Naive thymus-derived CD8-positive, alpha-beta T cell (primary cell): ENCODE measurements at places on chromosomes 6 and 20.
A peak's percentile ranks its signal among the peaks of the same experiment; 100 is the strongest.

DNA sequence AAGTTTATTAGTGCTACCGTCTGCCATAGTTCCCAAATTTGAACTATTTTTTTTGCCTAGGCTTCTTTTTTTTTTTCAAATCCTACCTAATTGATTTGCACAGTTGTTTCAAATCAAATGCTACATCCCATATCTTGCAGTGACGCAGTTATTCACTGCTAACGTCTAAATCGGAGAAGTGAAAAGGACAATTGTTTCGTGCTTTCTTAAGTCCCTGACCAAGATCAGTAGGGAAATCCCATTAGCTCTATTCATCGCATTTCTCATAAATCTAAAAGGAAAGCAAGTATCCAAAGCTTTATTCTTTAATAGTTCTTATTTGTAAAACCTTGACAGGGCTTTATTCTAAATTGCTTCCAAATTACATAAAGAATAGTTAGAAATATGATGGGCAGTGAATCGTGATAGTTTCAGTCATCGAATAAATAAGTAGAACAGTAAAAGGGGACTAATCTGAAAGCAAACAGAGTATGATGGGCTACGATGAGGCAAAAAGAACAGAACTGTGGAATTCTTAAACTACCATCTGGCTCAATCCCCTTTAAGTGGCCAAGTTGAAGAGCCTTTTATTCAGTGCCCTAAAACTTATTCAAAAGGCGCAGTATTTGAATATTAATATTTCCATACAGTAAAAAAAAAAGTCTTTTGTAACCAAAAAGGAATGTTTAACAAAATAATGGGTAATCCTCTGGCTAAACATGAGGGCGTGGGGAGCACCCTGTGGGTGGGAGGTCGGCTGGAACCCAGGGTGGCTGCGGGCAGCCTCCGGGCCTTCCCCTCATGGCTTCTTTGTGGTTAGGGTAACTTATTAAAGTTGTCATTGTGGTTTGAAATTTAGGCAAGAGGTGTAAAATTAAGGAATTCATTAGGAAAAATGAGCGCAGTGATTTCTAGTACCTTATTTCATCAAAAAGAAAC is 3.0 kb upstream of the ARID1B start:
- no peak overlapping the region for H3K4me3 ChIP-seq
- H3K4me1 ChIP-seq = peaks cover 18% of the 10 kb centered on the region
- DNase-seq = no peak
- H3K27me3 ChIP-seq = no peaks in the 10 kb centered on the region

- peaks cover 29% of the 10 kb centered on the region for H3K4me1 ChIP-seq
- H3K36me3 ChIP-seq = no peaks in the 10 kb centered on the region
- peak within 1 kb of the TSS; percentile 88 for H3K4me3 ChIP-seq
- no peak within 1 kb of the TSS for H3K27ac ChIP-seq
- H3K27me3 ChIP-seq = peaks cover 45% of the 10 kb centered on the region
- no peak for DNase-seq
These were observed at the start of gene RGS17 for GRCh38 chr6:153131037-153131981. TSS of gene RGS17 (minus strand) at chr6:153131282. CDS start at chr6:153044018, 87,264 bp downstream.

DNA sequence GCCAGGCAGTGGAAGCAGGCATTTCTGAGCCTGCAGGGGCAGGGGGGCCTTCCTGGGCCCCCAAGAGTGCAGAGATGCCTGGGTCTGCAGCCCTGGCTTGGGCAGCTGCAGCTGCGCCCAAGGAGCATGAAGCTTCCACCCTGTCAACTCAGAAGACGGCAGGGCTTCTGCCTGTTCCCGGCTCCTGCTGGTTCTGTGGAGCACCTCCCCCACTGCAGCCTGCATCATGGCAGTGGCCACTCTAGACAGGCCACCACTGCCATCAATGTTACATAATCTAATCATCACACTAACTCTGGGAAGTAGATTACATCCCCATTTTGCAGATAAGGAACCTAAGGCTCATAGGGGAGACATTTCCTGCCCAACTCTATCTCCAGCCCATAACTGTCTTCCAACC is 21.1 kb upstream of the TOP1 start:
- no peak for DNase-seq
- no peak overlapping the region for H3K4me3 ChIP-seq
- peaks cover 25% of the 10 kb centered on the region for H3K4me1 ChIP-seq
- H3K27ac ChIP-seq = no peak overlapping the region
- no peaks in the 10 kb centered on the region for H3K36me3 ChIP-seq
- no peaks in the 10 kb centered on the region for H3K27me3 ChIP-seq

DNA sequence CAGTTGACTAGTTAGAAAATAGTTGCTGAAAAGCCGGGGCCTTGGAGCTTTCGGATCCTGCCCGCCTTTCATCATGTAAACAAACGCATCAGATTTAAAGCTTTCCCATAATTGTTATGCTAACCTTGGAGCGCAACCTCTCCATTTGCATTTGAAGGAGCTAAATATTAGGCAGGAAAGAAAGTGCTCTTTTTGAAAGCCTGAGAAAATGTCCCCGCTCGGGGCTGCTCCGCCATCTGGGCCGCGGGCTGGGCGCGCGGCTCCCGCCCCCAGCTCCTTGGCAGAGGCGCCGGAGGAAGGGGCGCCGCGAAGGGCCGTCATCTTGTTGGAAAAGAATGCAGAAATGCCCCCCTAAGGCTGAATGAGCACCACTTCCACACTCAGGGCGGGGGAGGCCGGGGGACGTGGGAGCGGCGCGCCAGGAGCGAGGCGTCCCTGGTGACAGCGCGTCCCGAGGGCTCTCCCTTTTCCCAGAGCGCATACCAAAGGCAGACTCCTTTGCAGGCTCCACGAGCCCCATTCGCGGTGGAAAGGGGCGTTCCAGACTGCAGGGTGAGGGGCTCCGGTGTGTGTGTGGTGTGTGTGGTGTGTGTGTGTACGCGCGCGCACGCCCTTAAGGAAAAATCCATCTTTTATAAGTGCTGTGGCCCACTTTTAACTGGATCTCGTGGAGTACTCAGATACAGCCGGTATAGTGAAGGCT is 145.6 kb upstream of the ID4 start:
- no peaks in the 10 kb centered on the region for H3K36me3 ChIP-seq
- H3K4me1 ChIP-seq = no peaks in the 10 kb centered on the region
- no peak overlapping the region for H3K27ac ChIP-seq

GRCh38 chr20:13777171-13777601 is 7.5 kb downstream of the ESF1 start:
- DNase-seq = no peak
- peaks cover 16% of the 10 kb centered on the region for H3K4me1 ChIP-seq
- H3K27me3 ChIP-seq = no peaks in the 10 kb centered on the region
- H3K4me3 ChIP-seq = no peak overlapping the region

- DNase-seq = no peak
- H3K27ac ChIP-seq = peak overlapping the region; percentile 91
- peak overlapping the region; percentile 73 for H3K4me3 ChIP-seq
- no peaks in the 10 kb centered on the region for H3K27me3 ChIP-seq
- H3K4me1 ChIP-seq = peaks cover 45% of the 10 kb centered on the region
These were observed 677 bp upstream of the ZBTB24 start for GRCh38 chr6:109483735-109484057.

DNA sequence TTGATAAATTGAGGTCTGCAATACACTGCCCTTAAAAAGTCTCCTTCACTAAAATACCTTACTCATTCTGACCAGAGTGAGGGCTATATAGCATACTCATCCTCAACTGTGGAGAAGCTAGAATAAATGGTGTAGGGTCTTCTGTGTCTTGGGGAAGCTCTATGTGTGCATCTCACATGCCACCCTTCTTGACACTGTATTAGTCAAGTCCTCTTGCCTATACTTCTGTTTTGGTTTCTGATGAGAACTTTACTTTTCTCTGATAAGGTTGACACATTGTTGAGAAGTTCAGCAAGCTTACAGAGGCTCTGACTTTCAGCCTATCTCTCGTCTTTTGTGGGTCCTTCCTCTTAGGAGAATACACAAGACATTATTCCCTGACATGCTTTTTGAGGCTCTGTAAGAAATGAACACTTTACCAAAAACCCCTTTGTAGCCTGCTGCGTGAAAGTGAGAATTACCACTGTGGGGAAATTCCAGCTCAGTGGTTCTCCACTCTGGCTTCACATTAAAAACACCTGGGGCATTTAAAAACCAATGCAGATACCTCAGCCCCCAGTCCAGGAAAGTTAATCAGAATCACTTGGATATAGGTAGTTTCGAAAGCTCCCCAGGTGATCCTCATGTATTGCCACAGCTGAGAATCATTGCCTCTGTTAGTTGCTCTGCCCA is 372.1 kb upstream of the HS3ST5 start:
- no peak for DNase-seq
- H3K27me3 ChIP-seq = no peaks in the 10 kb centered on the region
- no peak overlapping the region for H3K4me3 ChIP-seq

- no peaks in the 10 kb centered on the region for H3K36me3 ChIP-seq
- peak overlapping the region; percentile 13 for H3K27ac ChIP-seq
- no peak overlapping the region for H3K4me3 ChIP-seq
- H3K27me3 ChIP-seq = peaks cover 13% of the 10 kb centered on the region
- peaks cover 40% of the 10 kb centered on the region for H3K4me1 ChIP-seq
- DNase-seq = no peak
These were observed 19.7 kb upstream of the GTSF1L start for GRCh38 chr20:43746344-43747137.

- no peaks in the 10 kb centered on the region for H3K36me3 ChIP-seq
- no peaks in the 10 kb centered on the region for H3K27me3 ChIP-seq
- H3K27ac ChIP-seq = no peak overlapping the region
- DNase-seq = no peak
- H3K4me3 ChIP-seq = no peak overlapping the region
These were observed 15.3 kb downstream of the SPDEF start for GRCh38 chr6:34540841-34541240.

DNA sequence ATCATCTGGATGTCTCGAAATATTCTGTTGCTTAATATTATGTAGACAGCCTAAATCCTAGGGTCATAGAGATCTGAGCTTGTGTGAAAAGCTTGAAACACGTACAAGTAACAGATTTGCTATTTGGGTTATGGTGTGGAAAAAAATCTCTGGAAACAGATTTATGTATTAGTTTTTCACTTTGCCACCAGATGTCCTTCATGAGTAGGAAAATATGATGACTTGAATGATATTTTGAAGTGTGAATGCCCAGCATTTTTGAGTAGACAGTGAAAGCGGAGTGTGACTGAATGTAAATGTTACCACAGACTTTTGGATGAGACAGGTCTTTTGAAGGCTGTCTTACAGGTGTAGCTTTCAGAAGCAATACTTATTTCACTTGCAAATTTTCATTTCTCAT is 4.2 kb upstream of the BMP6 start:
- peaks cover 47% of the 10 kb centered on the region for H3K27me3 ChIP-seq
- H3K4me3 ChIP-seq = no peak overlapping the region
- DNase-seq = no peak
- H3K36me3 ChIP-seq = peaks cover 2% of the 10 kb centered on the region

DNA sequence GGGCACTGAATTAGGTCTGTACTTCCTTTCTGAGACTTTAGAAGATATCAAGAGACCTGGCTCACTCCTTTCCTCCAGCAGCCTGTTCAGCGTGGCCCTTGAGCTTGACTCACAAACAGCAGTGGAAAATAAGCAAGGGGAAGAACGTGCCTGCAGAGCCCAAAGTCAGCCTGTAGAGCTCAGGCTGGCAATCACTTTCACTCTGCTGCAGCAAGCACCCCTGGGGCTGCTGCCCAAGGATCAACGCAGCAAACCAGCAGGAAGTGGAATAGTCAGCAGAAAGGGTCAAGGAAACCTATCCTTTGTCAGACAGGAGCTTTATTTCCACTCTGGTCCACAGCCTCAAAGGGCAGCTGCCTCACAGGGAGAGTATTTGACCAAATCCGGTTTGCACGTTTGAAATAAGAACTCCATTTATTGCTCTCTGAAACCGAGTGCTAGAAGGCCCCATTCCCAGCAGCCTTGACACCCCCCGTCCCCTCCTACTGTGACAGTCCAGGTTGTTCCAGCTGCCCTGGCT is 77.4 kb downstream of the PRDM1 start:
- H3K27ac ChIP-seq = peak overlapping the region; percentile 95
- peaks cover 2% of the 10 kb centered on the region for H3K36me3 ChIP-seq
- no peak overlapping the region for H3K4me3 ChIP-seq
- DNase-seq = no peak

DNA sequence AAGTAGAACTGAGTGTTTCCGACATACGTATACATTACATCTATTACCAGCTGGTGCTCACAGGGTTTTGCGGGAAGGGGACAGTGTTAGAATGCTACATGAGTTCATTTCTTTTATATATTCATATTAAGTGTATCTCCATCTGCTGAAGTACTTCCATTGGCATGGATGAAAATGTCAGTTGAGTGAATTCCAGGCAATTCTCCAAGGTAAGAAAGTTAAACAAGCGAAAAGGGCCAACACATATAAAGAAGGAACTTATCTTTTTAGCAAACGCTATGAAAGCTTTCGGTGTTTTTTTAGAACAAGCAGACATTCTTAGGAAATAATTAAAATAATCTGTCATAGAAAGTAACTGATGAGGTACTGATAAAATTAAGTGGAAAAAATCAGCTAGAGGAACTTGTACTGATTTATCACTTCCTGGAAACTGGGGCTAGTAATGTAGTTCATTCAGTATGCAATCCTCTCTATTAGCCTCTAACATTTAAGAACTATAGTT is 34.6 kb downstream of the RNF146 start:
- peaks cover 31% of the 10 kb centered on the region for H3K4me1 ChIP-seq
- H3K4me3 ChIP-seq = no peak overlapping the region
- peaks cover 9% of the 10 kb centered on the region for H3K36me3 ChIP-seq
- H3K27me3 ChIP-seq = no peaks in the 10 kb centered on the region

DNA sequence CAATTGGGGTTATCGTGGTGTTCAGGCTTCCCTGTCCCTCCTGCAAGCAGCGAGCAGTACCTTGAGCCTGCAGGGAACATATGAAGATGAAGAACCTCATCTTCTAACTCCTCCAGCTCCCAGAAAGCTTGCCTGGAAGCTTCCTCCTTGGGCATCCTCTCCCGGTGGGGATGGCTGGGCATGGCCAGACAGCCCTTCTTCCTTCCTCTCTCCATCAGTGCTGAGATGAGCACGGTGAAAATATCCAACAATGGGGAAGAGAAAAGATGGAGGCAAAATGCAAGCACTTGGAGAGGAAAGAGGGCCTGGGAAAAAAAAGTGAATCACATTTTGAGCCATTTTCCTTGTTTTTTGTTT is 107.7 kb upstream of the FOXA2 start:
- H3K4me1 ChIP-seq = no peaks in the 10 kb centered on the region
- no peaks in the 10 kb centered on the region for H3K36me3 ChIP-seq
- peaks cover 14% of the 10 kb centered on the region for H3K27me3 ChIP-seq
- no peak for DNase-seq
- peak overlapping the region; percentile 20 for H3K27ac ChIP-seq

GRCh38 chr20:55386686-55387085 is 618.6 kb downstream of the CBLN4 start:
- no peak for DNase-seq
- no peaks in the 10 kb centered on the region for H3K27me3 ChIP-seq
- no peaks in the 10 kb centered on the region for H3K36me3 ChIP-seq
- H3K4me3 ChIP-seq = no peak overlapping the region
- no peaks in the 10 kb centered on the region for H3K4me1 ChIP-seq

GRCh38 chr20:4763723-4764510 is 42.2 kb downstream of the PRND start:
- no peak for DNase-seq
- peaks cover 7% of the 10 kb centered on the region for H3K4me1 ChIP-seq
- H3K27ac ChIP-seq = no peak overlapping the region
- peaks cover 2% of the 10 kb centered on the region for H3K27me3 ChIP-seq
- no peaks in the 10 kb centered on the region for H3K36me3 ChIP-seq

- H3K27me3 ChIP-seq = no peaks in the 10 kb centered on the region
- peaks cover 99% of the 10 kb centered on the region for H3K4me1 ChIP-seq
- H3K4me3 ChIP-seq = peak overlapping the region; percentile 68
These were observed 13.3 kb downstream of the NFATC2 start for GRCh38 chr20:51529081-51529681.

GRCh38 chr6:118859517-118860064 is 34.4 kb upstream of the ASF1A start:
- H3K27ac ChIP-seq = peak overlapping the region; percentile 49
- DNase-seq = no peak
- H3K4me3 ChIP-seq = no peak overlapping the region
- peaks cover 8% of the 10 kb centered on the region for H3K36me3 ChIP-seq
- no peaks in the 10 kb centered on the region for H3K27me3 ChIP-seq
- H3K4me1 ChIP-seq = peaks cover 54% of the 10 kb centered on the region
